ENCODE measurements at places on chromosomes 11 and 22.

GRCh38 chr22:28348613-28349609, 330.7 kb downstream of the TTC28 start:
- DNase-seq, result no peak

GRCh38 chr11:72001834-72002591, 3.3 kb downstream of the IL18BP start:
- DNase-seq, result no peak

- no peak for DNase-seq
These were observed 905 bp upstream of the UCP3 start for GRCh38 chr11:74009675-74010305.

DNA sequence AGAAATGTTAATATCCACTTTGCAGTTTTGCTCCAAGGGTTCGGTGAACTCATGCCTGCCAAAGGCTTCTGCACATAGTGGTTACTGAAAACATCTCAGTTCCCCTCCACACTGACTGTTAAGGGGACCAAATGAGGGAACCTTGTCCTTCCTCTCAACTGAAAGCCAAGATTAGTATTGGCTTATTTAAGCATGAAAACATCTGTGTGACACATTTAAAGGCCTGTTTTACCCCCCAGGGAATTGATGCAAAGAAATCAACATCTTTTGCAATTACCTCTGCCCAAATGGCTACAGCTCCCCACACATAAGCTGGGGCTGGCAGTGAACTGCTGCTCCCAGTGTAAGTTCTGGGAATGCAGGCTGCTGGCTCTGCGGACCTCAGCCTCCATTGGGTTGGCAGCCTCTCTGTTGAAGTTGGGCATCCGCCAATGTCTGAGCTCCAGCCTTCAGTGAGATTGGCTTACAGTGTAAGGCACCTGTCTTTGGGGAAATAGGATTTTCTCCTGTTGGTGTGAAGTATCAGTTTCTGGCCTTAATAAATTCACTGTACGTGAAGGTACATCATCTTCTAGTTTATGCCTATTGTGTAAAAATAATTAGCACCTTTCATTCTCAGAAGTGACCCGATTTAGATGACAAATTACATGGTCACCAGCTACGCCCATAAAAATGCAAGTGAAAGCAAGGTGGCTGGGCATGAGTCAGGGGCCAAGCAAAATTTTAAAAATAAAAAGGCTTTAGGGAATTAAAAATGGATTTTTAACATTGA, 213.4 kb upstream of the SYN3 start:
- DNase-seq, result peak; percentile 5

- no peak for DNase-seq
These were observed 1.1 kb downstream of the OOSP4B start for GRCh38 chr11:60018058-60018457.

DNA sequence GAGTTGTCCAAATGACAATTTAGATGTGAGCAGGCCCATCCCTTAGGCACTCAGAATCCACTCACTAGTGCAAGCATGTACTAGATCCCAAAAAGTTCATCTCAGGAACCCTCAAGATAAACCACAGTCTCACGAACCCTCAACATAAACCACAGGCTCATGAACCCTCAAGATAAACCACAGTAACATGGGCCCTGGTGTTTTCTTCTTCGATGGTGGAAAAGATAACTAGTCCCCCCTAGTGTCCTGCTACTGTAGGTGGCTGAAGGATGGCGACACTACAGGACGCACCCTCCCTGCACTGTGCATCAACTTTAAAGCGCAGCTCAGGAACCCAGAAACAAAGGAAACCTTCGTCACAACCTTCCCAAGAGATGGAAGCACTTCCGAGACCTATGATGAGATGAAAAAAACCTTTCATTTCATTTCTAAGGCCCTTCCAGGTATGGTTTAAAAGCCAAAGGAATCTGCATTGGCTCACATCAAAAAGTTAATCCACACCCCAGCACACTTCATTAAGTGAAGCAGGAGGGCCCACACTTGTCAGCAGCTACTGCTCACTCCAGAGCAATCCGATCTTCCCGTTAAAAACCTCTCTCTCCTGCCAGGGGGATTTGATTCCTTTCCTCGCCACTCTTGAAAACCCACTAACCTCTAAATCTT, 2.4 kb downstream of the LARGE1 start:
- no peak for DNase-seq

DNA sequence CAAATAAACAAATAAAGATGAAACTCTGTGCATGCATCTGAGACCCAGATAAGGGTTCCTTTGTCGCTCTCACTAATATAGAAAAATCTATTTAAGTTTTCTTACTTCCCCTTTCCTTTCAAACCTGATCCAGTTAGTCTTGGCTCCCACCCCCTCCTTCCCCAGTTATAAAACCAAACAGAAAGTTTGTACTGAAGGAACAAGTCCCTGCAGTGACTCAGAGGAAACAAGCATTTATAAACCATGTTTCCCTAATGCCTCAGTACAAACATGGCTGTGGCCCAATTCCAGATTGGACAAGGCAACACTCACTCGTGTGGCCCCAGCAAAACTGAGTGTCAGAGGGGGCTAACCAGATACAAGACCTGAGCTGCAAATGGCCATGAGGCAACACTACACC, 65.5 kb upstream of the ARHGAP20 start:
- no peak for DNase-seq

- no peak for DNase-seq
These were observed 35.6 kb downstream of the MYH9 start for GRCh38 chr22:36351921-36352802.
